CD4-positive, alpha-beta T cell treated with Interleukin-4 for 1 hour (primary cell): ENCODE measurements at places on chromosomes 1 and 21.
A peak's percentile ranks its signal among the peaks of the same experiment; 100 is the strongest.

DNA sequence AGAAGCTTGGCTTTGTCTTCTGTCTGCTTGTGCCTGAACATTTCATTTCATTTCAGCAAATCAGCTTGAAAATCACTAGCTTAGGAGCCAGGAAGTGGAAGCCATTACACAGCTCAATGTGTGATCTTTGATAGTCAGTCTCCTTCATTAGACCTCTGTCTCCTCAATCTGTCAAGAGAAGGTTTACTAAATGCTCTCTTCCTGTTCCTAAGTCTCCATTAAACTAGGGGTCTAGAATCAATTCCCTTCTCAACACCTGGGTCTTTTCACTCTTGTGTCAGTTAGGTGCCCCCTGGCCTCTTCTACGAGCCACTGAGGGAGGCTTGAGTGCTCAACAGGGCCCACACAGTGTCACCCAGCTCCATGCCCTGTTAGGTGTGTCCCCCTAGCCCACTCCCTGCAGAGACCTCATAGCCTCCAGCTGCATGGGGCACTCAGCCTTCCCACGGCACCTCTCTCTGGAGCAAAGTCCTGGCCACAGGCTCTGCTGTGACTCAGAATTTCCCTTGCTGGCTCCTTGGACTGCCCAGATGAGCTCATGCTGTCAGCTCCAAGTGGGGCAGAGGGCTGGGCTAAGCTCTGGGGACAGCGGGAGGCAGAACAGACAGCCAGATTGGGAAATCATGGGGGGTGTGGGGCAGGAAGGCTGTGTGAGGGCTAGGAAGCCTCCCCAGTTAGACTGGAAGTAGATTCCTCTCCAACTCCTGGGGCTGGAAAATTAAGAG, 115.7 kb upstream of the IPO9 start:
- DNase-seq, result peak; percentile 75

- no peak for DNase-seq
Measured at GRCh38 chr1:27849951-27850350, 19.4 kb downstream of the PPP1R8 start.

DNA sequence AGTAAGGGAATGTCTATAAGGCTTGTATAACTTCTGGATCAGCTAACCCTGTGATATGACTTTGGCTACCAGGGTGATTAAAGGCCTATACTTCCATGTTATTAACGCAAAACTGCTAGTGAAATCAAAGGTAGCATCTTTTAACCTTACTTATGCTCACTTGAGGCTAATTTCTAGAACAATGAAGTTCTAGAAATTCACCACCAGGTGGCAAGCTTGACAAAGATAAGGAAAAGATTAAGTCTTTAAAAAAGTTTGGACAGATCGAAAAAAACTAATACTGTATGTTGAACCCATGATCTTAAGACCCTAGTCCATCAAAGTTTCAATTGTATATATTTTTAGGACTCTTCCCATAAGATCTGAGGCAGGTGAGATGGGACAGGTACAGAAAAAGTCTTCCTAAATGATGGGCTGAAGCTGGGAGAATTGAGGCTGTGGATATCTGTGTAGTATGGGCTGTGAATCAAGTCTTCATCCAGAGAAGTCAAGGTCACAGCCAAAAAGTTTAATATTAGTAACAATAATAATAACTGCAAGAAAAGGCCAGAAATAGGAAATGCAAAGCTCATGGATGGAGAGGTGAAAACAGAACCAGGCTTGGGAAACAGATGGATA, 18.8 kb downstream of the KYAT3 start:
- no peak for DNase-seq

DNA sequence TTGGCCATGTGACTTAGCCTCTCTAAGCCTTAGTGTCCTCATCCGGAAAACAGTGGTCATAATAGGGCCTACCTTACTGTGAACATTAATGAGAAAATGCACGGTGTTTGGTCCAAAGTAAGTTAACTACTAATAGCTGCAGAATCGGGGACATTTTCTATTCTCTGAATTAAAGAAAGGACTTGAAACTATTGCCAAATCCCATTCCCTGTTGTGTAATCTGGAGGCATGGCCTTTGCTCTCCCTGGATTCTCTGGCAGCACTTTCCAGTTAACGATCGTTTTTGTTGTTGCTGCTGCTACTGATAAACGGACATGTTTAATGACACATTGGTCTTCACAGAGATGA, 30.5 kb downstream of the FMO4 start:
- no peak for DNase-seq

DNA sequence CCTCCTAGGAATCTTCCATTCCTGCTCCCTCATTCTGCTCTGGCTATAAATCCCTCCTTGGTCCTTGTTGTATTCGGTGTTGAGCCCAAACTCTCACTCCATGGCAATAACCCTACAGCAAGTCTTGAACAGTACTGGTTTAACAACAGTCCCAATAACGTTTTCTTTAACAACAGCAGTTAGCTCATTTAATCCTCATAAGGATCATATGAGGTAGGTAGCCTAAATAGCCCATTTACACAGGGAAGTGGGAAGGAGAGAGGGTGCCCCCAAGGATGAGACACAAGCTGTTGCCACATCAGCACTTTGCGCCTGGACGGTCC, 444 bp upstream of the AGTRAP start:
- DNase-seq, result no peak

DNA sequence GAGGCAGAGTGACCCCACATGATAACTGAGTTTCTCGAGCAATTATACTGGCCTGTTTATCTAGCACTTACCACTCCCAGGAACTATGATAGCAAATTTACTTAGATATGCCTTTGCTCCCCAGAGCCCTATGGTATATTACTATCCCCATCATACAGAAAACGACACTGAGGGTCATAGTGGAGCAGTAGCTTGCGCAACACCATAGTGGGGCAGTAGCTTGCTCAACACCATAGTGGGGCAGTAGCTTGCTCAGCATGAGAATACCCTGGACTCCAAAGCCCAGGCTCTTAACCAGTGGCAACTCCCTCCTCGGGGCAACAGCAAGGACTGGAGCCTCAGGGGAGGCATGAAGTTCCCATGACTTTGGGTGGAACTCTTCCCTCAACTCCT, 211.9 kb downstream of the NPHP4 start:
- no peak for DNase-seq

GRCh38 chr1:240104672-240105071, 13.0 kb downstream of the FMN2 start:
- DNase-seq, result no peak

DNA sequence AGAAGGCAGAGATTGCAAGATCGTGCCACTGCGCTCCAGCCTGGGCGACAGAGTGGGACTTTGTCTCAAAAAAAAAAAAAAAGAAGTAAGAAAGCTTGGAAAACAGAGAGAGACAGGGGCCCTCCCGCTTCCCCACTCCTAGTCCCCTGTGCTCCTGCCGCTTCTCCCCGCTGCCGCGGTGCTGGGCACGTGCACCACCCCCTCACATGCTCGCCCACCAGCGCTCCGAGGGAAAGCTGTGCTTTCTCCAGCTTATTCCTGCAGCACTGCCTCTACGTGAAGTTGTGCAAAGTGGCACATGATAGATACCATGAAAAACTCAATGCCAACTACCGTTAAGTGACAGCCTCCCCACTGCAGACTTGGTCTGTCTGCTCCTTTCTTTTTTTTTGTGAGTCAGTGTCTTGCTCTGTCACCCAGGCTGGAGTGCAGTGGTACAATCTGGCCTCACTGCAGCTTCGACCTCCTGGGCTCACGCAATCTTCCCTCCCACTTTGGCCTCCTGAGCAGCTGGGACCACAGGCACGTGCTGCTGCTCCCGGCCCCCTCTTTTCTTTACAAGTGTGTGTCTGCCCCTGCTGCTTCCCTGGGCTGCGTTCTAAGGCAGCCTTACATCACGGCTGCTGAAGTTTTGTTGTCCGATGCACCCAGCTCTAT, 15.4 kb downstream of the SLX9 start:
- DNase-seq, result no peak

DNA sequence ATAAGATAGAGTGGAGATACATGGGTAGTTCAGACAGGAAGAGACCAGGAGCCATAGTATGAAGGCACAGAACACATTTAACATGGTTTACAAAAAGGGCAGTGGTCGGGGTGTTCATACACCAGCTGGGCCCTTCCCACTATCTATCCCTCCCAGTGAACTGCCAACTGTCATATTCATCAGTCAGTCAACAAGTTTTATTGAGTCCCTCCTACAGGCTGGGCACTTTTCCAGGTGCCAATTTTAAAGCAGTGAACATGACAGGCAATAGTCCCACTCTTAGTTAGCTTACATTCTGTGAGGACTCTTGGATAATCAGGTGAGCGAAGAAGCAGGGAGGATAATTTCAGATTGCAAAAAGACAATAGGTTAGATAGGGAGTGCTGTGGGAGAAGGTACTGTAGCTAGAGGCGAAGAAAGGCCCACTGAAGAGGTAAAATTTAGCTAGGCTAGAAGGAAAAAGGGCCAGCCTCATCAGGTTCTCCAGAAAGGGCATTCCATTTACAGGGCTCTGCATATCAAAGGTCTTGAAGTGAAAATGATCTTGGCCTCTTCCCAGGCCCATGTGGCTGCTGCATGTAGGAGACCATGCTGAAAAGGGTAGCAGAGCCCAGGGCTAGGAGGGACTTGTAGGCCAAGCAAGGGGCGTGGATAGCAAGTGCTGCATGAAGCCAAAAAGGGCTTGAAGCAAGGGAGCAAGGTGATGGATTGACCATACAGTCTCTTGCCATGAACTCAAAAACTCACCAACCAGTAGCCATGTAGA, 274.7 kb upstream of the SNX7 start:
- no peak for DNase-seq
